Osteoblast (primary cell): ENCODE measurements at places on chromosomes 1 and 21. TPM values are rescaled to one million over a fixed set of nuclear protein-coding genes. Genes with fewer than 3 reads are reported as not detected.

SMIM12 gene
- 24.2 and 25.3 TPM in 2 replicates for total RNA-seq

GBP2 gene
- total RNA-seq: 43.3 and 55.0 TPM in 2 replicates

SYT11 gene
- total RNA-seq: 33.3 and 34.5 TPM in 2 replicates

OR6N1 gene
- total RNA-seq: not detected in 2 replicates

RGS21 gene
- total RNA-seq: not detected in 2 replicates

HOOK1 gene
- total RNA-seq: not detected in 2 replicates

NRAS gene
- total RNA-seq: 62.2 and 67.0 TPM in 2 replicates

CD160 gene
- not detected in 2 replicates for total RNA-seq

ICOSLG gene
- total RNA-seq: 0.29 TPM in 1 of 2 replicates, not detected in the other

CD1B gene
- total RNA-seq: not detected in 2 replicates

GLMP gene
- 118 and 137 TPM in 2 replicates for total RNA-seq

SNX7 gene
- 78.9 and 86.6 TPM in 2 replicates for total RNA-seq

XKR8 gene
- total RNA-seq: 9.4 and 12.7 TPM in 2 replicates

ZYG11B gene
- total RNA-seq: 60.8 and 66.6 TPM in 2 replicates

C1orf56 gene
- total RNA-seq: 4.4 and 5.4 TPM in 2 replicates

BLACAT1 gene
- not detected in 2 replicates for total RNA-seq

SH2D1B gene
- total RNA-seq: not detected in 2 replicates

C1orf53 gene
- total RNA-seq: 6.5 and 9.7 TPM in 2 replicates

KIAA0040 gene
- total RNA-seq: 0.59 and 1.1 TPM in 2 replicates

PDZK1IP1 gene
- total RNA-seq: not detected in 2 replicates

MROH9 gene
- under 0.01 and 0.88 TPM in 2 replicates for total RNA-seq

DHX9 gene
- total RNA-seq: 107 and 118 TPM in 2 replicates

DENND2D gene
- total RNA-seq: 4.7 and 5.0 TPM in 2 replicates

ATXN7L2 gene
- 1.8 and 3.5 TPM in 2 replicates for total RNA-seq

SLC6A9 gene
- 18.5 and 19.4 TPM in 2 replicates for total RNA-seq

LCE1C gene
- not detected in 2 replicates for total RNA-seq

ANGEL2 gene
- total RNA-seq: 46.3 and 59.2 TPM in 2 replicates

ERMAP gene
- total RNA-seq: 21.7 and 29.2 TPM in 2 replicates

SLC45A1 gene
- total RNA-seq: 1.8 and 2.4 TPM in 2 replicates

TMEM81 gene
- total RNA-seq: 1.5 and 1.8 TPM in 2 replicates
